ENCODE measurements at places on chromosomes 1 and 21.
A peak's percentile ranks its signal among the peaks of the same experiment; 100 is the strongest.

GRCh38 chr1:156600733-156601121 lies 552 bp downstream of the GPATCH4 start:
- no peak for DNase-seq

- DNase-seq = no peak
These were observed 9.2 kb upstream of the NBPF11 start for GRCh38 chr1:148161053-148161901.

DNA sequence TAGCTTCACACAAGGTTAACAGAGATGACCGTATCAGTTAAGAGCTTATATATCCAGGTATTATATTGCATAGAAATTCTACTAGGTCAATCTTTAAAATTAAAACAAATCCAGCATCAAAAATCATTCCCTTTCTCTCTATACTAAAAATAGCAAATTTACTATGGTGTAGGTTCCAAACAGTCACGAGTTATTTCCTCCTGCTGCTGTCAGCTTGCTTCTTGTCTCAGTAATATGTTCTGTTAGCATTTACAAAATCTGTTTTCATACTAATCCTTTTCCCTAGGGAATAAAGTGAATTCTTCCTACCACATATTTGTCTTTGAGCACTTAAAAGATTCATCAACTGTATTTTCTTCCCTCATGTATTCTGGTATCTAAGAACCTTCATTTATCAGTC lies 2.5 kb downstream of the WDR26 start:
- DNase-seq = peak; percentile 18

GRCh38 chr1:246262281-246262680 lies 244.8 kb downstream of the SMYD3 start:
- DNase-seq = peak; percentile 11

DNA sequence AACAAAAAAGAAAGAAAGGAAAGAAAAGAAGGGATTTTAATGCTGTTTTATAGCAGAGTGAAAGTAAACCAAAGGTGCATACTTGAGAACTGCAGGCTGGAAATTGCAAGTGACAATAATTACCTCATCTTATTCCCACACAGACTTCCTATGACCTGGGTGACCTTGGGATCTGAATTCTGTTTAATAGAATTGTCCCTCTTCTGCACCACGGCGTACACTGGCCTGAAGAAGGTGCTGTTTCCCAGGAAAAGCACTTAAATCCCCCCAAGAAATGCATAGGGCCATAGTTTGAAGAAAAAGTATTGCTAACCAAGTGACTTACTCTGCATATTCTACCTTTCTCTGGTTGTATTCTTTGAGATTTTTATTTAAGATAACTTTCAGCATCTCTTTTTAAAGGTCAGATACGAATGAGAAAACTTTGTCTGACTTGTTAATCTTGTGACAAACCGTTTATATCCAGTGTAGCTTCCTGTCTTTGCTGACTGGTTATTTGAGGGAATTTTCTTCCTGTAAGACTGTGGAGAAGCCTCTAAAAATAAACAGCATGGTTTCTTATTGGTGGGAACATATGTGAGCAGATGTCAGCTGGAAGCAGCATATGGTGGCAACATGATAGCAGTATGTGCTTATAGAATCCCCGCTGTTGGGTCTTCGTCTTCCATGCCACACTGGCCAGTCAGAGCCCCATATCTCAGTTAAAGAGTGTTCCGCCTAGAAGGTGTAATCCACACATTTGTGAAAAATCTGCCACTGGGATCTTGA lies 16.3 kb downstream of the TGFB2 start:
- DNase-seq = no peak

GRCh38 chr1:151737479-151737878 lies 16.2 kb downstream of the RIIAD1 start:
- no peak for DNase-seq

- DNase-seq = no peak
These were observed 36.6 kb downstream of the BMP8A start for GRCh38 chr1:39528082-39528481.
